ENCODE measurements at places on chromosomes 1 and 21.
A peak's percentile ranks its signal among the peaks of the same experiment; 100 is the strongest.

- DNase-seq: no peak
Measured at GRCh38 chr1:156368889-156369684, at the start of gene RHBG. TSS of gene RHBG (plus strand) at chr1:156369211. CDS start at chr1:156369250, 39 bp downstream.

DNA sequence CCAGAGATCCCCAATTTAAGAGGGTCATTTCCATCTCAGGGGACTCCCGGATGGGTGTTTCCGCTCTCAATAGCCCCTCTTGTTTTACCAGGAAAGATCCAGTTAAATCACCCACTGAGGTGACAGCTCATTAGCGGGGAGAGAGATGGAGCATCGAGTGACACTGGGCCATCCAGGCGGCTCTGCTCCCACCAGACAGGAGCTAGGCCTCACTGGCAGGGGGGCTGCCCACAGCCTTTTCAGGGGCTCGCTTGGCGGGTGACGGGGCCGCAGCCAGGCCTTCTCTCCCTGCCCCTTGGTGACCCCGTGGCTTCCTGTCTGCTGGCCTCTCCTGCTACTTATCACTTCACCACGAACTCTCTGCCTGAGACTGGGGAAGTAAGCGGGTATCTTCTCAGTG lies 26.7 kb upstream of the SPSB1 start:
- DNase-seq: no peak

- no peak for DNase-seq
Measured at GRCh38 chr1:40075266-40075665, 21.8 kb downstream of the PPT1 start.

DNA sequence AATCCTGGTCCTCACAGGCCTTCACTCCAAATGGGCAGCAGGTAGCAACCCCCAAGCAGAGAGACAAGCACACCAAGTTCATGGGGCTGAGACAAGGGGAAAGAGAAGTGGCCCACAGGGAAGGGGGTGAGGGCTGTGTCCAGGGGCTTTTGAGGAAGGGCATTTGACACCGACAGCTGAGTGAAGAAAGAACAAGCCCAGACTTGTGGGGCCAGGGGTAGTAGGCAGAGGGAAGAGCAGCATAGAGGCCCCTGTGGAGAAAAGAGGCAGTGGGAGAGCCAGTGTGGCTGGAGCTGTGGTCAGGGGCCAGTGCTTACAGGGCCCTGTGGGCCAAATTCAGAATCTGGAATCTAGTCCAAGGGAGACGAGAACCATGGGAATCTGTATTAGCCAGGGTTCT lies 85.4 kb downstream of the IGSF21 start:
- no peak for DNase-seq

GRCh38 chr1:245896258-245896657 lies 610.8 kb downstream of the SMYD3 start:
- DNase-seq: no peak

- DNase-seq: no peak
Measured at GRCh38 chr1:196143602-196144342, 464.5 kb downstream of the KCNT2 start.

DNA sequence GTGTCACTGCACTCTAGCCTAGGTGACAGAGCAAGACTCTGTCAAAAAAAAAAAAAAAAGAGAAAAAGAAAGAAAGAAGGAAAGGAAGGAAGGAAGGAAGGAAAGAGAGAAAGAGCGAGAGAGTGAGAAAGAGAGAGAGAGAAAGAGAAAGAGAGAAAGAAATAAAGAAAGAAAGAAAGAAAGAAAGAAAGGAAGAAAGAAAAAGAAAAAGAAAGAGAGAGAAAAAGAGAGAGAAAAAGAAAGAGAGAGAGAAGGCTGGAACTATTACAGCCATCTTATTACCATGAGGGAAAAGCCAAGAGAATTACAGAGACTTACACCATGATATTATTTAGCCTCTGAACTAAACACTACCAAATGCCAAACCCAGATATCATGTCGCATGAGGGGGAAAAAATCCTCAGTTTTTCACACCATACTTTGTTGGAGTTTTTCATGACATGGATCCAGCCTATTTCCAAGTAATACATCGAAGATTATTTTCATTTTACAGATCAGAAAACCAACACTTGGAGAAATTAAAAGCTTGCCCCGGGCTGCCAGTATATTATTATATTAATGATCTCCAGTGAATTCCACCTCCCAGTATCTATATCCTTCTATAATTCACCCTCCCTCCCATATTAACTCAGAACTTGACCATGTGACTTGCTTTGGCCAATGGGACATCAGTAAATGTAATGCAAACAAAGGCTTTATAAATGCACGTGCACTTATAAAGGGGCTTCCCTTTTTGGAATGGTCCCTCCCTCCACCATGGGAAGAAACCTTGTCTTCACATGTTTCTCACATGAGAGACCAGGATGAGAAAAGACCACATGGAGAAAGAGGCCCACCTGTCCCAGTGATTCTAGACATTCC lies 148.6 kb downstream of the MIS18A start:
- DNase-seq: no peak

DNA sequence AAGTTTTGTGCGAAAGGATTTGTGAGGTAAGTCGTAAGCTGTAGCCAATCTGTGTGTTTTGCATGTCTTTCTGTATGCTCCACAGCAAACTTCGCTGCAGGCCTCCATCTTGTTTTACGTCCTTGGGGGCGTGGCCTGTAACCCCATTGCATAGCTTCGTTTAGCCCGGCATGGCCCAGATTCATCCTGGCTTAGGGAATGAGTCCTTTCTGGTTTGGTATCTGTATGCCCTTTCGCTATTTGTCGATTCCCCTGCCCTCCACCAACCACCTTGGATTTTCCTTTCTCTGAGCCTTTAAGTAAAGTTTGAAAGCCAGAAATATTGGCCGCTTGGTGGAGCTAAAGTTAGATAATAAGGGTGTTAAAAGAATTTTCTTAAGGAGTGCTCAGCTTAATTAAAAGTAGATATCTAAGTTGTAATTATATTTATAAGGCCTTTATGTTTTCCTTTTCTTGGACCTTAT lies 1.1 kb downstream of the THEM4 start:
- DNase-seq: no peak

GRCh38 chr1:63010913-63011660 lies 227.2 kb downstream of the ATG4C start:
- no peak for DNase-seq

- DNase-seq: peak; percentile 15
Measured at GRCh38 chr1:20255666-20256065, 35.0 kb upstream of the VWA5B1 start.

DNA sequence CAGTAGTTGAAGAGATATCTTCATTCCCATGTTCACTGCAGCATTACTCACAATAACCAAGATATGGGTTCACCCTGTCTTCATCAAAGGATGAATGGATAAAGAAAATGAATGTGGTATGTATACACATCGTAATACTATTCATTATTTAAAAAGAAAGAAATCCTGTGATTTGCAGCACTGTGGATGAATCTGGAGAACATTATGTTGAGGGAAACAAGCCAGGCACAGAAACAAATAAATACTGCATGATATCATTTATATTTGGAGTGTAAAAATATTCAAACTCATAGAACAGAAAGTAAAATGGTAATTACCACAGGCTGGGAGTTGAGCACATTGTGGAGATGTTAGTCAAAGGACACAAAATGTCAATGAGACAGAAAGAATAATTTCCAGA lies 977.2 kb downstream of the AMY1C start:
- DNase-seq: no peak

DNA sequence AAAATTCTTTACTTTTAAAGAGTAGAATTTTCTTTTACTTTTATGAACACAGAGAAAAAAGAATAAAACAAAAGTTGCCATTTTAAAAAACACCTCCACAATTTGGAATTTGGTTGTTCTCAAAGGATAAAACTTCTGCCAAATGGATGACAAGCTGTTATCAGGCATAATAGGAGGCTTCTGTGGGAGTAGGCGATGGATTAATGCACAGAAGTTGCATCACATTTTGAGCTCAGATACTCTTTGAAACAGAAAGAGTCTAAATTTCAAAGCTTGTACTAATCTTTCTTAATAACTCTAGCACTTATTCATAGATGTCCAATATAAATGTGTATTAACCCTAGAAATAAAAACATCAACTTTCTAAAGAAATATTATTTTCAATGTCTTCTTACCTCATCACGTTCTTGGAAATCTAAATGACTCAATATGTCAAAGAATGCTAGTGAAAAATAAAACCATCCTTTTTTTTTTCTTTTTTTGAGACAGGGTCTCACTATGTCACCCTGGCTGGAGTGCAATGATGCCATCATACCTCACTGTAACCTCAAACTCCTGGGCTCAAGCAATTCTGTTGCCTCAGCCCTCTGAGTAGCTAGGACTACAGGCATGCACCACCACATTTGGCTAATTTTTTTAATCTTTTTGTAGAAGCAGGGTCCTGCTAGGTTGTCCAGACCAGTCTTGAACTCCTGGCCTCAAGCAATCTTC lies 112.8 kb upstream of the USP25 start:
- no peak for DNase-seq

DNA sequence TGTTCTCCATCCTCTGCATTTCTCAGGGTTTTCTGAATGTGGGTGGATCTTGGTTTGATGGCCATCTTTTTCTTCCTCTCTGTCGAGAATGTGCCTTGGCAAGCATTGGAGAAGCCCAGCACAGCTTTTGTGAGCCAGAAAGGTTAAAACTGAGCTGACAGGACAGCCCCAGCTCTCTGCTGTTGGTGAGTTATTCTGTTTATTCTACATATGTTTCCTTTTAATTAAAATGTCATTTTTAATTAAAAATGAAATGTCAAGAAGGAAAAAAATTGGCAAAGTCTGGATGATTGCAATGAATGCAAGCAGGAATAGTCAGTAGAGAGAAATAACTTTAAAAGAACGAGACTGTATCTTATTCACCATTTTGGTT lies 325.8 kb downstream of the PTBP2 start:
- DNase-seq: no peak

- peak; percentile 76 for DNase-seq
Measured at GRCh38 chr1:201327687-201328240, 44.5 kb downstream of the PKP1 start.

DNA sequence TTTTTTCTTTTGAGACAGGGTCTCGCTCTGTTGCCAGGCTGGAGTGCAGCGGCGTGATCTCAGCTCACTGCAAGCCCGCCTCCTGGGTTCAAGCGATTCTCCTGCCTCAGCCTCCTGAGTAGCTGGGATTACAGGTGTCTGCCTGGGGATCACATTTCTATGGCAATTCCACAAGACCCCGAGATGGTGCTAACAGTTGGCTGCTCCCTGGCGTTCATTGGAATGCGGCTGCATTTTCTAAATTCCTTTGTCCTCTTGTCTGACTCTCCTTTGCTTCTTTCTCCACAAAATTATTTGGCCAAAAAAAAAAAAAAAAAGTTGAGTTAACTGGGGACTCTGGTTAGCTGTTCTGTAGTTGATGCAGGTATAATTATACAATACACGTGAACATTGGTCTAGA lies 176.4 kb downstream of the ETS2 start:
- DNase-seq: no peak

DNA sequence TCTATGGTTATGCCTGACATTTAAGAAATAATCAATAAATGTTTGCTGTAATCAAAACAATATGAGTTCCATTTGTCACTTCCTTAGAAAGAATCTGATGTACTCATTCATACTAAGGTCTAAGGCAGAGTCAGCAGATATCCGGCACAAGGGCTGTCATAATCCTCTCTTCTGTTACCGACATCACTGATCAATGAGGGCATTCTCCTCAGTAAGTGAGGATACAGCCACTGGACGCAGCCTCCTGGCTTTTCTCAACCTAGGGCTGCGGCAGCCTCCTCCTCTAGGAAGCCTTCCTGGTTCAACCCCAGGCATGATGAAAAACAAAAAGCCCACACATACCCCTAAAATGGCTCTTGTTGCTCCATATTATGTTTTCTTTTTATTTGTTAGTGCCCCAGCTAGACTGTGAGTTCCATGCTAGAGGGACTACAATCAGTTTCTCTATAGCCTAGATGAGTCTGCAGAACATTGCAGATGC lies 40.7 kb upstream of the TENT5C start:
- no peak for DNase-seq

DNA sequence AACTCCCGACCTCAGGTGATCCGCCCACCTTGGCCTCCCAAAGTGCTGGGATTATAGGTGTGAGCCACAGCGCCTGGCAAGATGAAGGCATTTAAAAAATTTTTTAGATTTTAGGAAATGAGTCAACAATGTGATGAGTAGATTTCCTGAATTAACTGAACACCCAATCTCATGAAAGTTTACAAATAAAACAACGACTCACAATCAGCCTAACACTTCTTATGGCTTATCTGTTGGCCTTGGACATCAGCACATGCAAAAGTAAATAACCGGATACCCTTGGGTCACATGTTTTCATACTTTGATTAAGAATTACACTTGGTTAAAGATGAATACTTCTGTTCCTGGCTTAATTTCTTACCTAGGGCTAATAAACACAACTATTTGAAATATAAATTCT lies 3.0 kb downstream of the GNG12 start:
- DNase-seq: no peak

GRCh38 chr1:241518476-241519307 lies 863 bp downstream of the FH start:
- DNase-seq: peak; percentile 83

DNA sequence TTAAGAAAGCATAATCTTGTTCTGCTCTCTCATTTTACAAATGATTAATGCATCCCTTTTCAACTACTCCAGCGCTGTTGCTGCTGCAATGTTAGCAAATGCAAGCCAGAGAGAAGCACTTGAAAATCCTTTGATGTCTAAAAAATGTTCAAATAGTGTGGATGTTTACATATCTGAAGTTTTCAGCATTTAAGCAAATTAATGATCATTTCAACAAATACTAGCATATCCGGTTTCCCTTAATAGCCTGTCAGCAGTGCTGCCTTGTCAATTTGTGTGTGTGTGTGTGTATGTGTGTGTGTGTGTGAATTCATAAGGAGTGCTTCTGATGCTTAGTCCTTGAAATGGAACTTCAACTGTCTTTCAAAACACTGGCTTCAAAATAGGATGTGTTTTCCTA lies 48.1 kb upstream of the WNT2B start:
- no peak for DNase-seq

DNA sequence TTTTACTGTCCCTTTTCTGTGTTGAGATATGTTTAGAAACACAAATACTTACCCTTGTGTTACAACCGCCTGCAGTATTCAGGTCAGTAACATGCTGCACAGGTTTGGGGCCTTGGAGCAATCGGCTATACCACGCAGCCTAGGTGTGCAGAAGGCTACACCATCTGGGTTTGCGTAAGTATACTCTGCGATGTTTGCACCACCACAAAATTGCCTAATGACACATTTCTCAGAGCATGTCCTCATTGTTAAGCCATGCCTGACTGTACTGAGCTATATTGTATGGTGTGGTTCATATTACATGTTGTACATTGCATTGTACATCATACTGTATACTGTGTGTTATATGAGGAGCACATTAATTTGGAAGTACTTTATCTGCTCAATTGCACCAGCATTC lies 247.4 kb downstream of the RHOU start:
- no peak for DNase-seq
